ENCODE measurements at places on chromosomes 2 and 18.

DNA sequence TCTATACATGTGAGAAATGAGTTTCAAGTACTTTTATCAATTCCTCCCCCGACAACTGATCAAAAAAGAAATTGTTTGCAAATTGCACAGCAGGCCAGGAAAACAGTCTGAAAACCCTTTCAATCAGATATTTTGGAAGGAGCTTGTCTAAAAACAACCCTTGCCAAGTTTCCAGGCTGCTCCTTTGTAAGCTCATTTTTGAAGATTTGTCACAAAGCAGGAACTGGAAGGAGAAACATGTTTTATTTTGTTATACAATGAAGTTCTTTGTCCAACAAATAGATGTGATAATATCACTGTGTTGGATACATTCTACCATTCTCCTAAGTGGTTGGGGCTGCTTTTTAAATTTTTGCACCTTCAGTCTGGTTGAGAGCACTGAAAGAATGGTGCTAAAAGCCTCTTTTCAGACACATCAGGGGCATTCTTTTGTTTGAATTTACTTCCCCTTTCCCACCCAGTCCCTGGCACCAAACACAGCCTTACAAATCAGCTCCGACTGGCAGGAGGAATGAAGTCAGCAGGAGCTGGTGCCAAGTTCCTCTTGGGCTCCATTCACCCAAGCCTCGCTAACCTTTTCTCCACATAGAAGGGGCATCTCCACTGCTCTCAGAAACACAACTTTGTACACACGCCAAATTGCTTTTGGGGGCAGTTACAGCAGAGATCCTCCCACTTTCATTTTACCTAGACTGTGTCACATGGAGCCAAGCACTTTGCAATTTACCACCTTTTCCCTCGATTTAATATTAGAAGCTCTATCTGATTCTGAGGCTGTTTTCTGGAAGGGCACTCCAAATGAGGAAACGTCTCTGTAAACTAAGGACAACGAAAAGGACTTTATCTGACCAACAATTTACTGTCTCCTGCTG, 88.0 kb downstream of the C1D start:
- DNase-seq: peak; percentile 4

- no peak for DNase-seq
These were observed 174.2 kb downstream of the TMEM247 start for GRCh38 chr2:46653539-46653938.

DNA sequence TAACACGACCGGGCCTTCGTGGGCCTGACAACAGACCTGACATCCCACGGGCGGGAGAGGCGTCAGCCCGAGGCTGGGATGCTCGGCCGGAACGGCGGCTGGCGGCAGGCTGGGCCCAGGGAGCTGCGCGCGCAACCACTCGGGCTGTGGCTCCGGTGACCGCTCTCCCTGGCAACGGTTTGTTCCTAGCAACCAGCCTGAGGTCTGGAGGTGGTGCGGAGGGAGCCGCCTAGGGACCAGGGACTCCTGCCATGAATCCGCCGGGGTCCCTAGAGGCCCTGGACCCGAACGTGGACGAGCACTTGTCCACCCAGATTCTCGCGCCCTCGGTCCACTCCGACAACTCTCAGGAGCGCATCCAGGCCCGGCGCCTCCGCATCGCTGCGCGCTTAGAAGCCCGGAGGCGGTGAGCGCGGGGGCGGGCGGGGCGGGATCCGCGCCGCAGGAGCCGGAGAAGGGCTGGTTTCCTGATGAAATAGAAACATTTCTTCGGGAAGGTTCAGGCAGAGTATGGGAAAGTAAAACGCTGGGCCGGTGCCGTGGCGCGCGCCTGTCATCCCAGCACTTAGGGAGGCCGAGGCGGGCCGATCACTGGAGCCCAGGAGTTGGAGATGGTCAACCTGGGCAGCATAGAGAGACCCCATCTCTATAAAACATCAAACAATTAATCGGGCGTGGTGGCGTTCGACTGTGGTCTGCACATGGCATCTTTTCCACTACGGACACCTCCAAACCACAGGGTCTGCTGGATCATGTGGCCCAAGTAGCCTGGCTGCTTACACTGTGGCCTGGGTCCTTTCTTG, at the start of gene DRC1:
Gene DRC1, plus strand, starts transcription at position 182 of the 803 bp plus-strand sequence. Its CDS starts 70 bp downstream, at position 252.
- peak; percentile 67 for DNase-seq

DNA sequence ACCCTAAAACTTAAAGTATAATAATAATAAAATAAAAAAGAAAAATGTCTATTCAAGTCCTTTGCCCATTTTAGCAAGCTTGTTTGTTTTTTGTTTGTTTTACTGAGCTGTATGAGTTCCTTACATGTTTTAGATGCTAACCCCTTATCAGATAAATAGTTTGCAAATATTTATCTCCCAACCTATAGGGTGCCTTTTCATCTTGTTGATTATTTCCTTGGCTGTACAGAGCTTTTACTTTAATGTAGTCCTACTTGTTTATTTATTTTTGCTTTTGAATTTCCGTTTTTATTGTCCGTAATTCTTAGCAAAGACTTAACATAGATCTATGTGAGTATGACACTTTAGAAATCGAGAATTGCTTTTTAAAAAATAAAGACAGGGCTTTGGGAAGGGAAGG, 17.8 kb downstream of the PXDN start:
- no peak for DNase-seq

- no peak for DNase-seq
These were observed 128.3 kb downstream of the ATP9B start for GRCh38 chr18:79197531-79197930.

DNA sequence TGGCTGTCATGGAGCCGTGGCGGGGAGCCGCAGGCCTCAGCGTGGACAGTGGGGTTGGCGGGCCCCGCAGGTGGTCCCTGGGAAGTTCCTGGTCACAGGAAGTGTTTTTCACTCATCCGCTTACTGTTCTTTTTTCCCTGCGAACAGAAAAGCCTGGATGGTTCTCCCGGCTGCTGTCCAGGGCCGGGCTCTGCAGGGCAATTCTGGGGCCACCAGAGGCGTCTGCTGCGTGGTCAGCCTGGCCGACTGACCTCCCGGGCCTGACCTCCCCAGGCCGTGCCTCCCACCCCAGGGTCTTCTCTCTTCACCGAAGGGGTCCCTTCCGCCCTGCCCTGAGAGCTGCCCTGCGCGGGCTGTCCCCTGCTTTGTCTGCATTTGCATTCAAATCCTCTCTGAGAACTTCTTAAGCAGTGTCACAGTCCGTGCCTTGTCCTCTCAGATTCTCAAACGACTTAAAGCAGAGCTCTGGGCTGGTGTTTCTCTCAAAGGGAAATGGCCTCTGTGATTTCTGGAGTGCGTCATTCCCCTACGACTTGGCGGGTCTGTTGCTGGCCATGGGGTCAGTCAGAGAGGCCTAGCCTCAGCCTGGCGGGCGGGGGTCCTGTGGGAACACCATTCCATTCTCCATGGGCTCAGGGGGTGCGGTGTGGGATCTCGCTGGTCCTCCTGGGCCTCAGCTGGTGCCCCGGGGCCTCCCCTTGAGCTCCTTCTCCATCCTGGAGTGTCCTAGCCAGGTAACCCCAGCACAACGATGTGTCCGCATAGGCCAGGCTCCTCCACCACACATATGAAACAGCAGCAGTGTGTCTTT, 38.3 kb downstream of the KLHL29 start:
- DNase-seq: no peak

GRCh38 chr2:121052521-121052920, 232.5 kb downstream of the TFCP2L1 start:
- DNase-seq: no peak

DNA sequence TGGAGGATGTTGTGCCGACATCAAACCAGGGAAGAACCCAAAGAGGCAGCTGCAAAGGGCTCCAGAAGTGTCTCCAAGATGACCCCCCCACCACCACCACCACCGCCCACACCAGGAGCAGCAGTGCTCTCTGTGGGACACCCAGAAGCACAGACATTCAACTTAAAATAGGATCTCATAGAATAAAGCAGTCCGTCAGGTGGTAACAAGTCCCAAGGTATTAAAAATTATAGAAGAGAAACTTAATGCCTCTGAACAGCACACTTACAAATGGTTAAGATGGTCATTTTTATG, 155.5 kb upstream of the ID2 start:
- no peak for DNase-seq

GRCh38 chr2:231601356-231602229, 8.9 kb downstream of the TEX44 start:
- DNase-seq: peak; percentile 87

DNA sequence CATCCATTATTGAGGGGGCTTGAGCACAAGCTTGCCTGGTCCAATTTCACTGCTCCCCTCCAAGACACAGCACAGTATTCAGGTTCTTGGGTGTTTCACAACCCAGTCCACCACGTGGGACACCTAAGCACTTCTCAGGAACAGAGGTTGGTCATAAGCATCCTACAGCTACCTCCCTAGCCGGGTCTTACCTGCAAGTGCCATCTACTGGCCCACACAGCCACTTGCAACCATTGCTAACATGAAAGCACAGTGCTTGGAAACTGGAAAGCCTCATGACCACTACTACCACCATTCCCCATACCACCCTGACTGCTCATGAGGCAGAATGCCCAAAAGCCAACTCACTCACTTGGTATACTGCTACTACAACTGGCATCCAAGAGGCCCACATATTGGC, 105.7 kb upstream of the RPRM start:
- DNase-seq: no peak

GRCh38 chr2:203892207-203892606, 24.6 kb downstream of the CTLA4 start:
- DNase-seq: no peak

DNA sequence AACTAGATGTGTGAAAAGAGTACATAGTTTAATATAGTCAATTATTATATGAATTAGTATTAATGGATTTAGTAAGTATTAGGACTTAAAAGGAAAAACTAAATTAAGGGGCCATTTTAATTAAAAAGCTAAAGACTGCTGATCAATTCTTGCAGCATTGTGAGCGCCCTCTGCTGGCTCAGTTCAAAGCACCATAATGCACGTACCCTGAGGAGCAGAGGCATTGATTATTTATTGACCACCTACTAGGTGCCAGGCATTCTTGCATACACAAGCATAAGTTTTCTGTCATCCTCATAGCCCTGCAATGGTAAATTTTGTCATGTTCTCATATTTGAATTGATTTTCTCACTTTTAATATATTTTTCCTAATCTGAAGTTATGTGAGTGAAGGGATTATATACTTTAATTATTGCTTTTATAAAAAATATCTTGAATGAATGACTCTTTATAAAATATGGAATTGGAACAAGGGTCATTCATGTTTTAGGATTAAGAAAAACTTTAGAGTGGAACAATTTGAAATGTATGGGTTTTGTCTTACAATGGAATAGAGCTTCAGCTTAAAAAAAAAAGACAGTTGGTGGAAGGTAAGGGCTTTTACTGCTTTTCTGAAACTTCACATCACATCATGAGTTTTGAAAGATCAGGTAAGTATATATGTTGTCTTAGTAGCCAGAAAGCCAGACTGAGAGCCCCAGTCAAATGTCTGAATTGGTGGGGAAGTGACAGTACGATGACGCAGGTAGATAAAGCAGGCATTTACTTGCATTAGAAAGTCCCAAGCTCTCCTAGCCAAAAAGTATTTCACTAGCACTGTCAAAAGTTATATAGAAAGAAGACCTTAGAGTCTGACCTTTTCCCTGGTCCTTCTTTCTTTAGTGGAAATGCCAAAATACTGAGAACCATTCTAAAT, 9.7 kb downstream of the ITGA4 start:
- no peak for DNase-seq

GRCh38 chr2:189527812-189528592, 52.6 kb downstream of the SLC40A1 start:
- DNase-seq: no peak

DNA sequence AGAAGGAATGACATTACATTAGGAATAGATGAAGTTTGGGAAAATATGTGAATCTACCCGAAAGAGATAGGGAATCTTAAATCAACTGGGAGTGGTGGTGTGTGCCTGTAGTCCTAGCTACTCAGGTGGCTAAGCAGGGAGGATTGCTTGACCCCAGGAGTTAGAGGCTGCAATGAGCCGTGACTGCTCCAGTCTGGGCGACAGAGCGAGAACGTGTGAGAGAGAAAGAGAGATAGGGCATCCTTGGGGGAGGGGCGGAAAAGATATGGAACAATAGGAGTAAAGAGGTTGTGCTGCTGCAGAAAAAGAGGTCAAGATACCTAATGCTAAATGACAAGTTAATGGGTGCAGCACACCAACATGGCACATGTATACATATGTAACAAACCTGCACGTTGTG, 47.1 kb upstream of the ADAM23 start:
- DNase-seq: no peak

DNA sequence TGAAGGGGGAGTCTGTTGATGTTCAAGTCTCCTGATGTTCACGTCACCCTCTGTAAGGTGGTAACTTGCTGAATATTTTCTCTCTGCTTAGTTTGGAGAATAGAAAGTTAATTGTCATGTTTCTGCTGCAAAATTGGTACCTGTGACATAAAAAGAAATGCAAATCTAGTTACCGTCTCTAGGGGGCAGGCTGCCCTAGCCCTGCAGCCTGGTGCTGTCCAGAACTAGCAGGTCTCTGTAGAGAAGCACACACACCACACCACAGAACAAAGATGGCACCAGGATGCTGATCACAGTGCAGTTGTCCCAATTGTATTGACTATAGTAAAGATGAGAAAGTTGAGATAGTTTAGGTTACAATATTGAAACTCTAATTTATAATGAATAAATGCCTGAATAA, 47.0 kb downstream of the SLC9A4 start:
- no peak for DNase-seq

DNA sequence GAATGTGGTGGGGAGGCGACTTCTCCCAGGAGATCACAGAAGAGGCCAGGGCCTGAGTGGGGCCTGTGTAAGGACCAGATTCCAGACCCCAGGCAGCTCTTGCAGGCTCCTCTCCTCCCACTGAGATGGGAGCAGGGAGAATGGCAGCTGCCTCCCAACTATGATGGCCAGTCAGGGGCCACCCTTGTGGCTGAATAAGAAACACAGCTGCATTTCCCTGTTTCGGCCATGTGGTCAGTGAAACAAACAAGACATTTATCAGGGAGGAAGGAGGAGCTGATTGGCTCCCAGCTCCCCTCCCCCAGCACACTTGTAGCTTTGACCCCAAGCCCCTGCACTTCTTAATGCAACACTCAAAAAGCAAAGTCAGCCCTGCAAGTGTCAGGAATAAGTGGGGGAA, 143.5 kb downstream of the CELF4 start:
- DNase-seq: no peak

- no peak for DNase-seq
These were observed 86.1 kb upstream of the GPC1 start for GRCh38 chr2:240349133-240350005.

GRCh38 chr2:159557437-159558034, 58.8 kb downstream of the BAZ2B start:
- DNase-seq: no peak

DNA sequence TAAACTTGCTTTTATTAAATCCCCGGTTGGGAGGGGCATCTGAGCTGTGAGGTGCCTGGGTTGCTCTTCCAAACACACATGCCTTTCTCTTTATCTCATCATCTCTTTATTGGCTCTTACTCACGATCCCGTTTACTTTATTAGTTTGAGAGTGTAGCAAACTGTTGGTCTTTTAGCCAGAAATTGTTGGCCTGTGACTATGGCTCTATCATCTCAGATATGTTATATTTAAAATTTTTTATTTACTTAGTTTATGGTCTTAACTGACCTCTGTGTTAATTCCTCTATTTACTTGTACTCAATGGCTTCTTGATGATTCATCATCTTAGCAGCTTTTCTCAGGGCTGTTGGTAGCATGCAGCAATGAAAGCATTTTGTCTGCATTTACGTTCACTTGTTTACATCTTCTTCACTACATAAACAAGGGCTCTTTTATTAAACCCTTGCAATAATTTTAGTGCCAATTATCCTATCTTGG, 408.4 kb downstream of the HRH4 start:
- DNase-seq: no peak

- no peak for DNase-seq
These were observed 38.2 kb downstream of the CENPO start for GRCh38 chr2:24831221-24832072.

- DNase-seq: no peak
These were observed 425.6 kb downstream of the SUCLG1 start for GRCh38 chr2:84033347-84033974.

- no peak for DNase-seq
These were observed 414.9 kb downstream of the CDH2 start for GRCh38 chr18:27762054-27762453.
